ENCODE measurements at places on chromosomes 2 and 18. TPM values are rescaled to one million over a fixed set of nuclear protein-coding genes. Genes with fewer than 3 reads are reported as not detected.

DNA sequence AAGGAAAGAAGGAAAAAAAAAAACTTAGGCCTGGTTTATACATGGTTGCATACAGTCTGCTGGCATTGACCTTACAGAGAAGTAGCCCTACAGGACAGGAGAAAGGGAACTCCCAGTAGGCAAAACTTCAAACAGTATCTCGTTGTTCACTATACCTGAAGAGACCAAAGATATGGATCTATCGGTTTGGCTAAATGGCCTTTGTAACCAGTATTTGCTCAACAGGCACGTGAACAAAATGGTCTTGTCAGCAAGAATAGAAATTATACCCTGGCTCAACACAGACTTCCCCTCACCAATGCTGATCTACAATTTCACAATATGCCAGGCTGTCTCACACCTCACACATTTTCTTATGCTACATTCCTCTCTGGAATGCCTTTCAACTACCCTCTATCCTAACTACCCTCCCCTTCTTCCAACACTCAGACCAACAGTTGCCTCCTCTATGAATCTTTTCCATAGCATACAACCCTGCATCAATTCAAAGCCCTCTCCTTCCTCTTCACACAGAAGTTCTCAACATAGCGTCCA is 13.7 kb downstream of the HYCC2 start:
- DNase-seq: no peak
- no peak overlapping the region for H3K27ac ChIP-seq
- H3K36me3 ChIP-seq: no peaks in the 10 kb centered on the region
- no peak overlapping the region for H3K4me3 ChIP-seq
- H3K27me3 ChIP-seq: no peaks in the 10 kb centered on the region

DNA sequence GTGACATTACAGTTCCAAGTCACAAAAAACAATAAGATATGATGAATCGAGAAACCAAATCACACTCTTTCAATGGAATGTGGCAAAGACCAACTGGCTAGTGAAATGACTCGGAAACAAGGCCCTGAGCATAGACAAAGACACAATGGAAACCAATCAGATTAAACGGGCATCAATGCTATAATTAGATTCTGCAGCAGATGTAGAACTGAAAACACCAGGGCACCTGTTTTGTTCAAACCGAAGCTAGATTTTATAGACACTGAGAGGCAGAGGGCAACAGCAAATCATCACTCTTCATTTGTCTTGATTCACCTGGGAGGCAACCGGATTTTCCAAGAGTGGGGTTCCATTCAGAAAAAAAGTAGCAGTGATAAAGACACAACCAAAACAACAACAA is 92.8 kb upstream of the BARD1 start:
- H3K36me3 ChIP-seq: no peaks in the 10 kb centered on the region
- H3K4me1 ChIP-seq: no peaks in the 10 kb centered on the region
- H3K27me3 ChIP-seq: no peaks in the 10 kb centered on the region
- no peak overlapping the region for H3K4me3 ChIP-seq
- DNase-seq: no peak

- H3K4me3 ChIP-seq: no peak overlapping the region
- no peak for DNase-seq
- H3K27ac ChIP-seq: no peak overlapping the region
- H3K4me1 ChIP-seq: no peaks in the 10 kb centered on the region
- H3K27me3 ChIP-seq: no peaks in the 10 kb centered on the region
Measured at GRCh38 chr2:202847693-202848524, 23.7 kb downstream of the ICA1L start.

DNA sequence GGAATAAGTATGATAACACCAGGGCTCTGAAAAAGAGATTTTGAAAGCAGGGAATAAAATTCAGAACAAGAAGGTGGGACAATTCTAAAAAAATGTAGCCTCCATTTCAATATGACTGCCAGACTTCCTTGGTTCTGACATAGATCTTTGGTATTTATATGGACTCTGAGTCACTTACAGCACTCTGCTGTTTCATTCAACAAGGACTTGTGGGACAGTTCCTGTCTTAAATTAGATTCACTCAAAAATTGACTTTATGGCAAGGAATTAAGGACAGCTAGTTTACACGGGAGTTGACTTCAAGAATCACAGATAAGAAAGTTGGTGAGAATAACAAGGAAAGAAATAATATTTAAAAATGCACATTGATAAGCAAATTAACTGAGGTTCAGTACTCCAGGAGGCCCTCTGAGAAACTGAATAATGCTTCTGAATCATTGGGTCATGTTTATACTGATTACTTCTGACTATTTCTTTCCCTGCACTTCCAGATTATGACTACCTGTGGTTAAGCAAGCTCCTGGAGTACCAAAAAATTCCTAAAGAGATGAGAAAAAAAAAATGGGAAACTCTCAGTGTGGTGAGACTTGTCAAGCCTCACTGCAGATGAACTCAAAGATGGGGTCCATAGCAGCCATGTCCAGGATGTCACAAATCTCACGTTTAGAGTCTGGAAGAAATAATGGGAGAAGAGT is 828.3 kb upstream of the PIK3C3 start:
- H3K36me3 ChIP-seq: no peaks in the 10 kb centered on the region
- no peak overlapping the region for H3K4me3 ChIP-seq
- no peak for DNase-seq

DNA sequence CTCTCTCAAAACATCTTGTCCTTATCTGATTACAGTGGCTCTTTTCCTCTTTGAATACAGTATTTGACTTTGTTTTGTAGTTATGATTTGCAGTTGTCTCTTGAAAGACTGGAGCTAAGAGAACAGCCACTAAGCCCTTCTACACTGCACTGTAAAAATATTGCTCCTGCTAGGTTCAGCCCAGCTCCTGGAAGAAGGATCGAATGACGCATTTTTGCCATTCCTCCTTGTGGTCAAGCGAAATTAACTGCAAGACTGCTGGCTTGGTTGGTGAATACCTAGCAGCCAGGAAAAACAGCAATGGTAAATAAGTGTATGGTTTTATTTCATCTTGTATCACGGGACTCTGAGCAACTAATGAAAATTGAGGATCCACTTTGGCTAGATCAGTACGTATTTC is 407.8 kb upstream of the CDH2 start:
- H3K4me1 ChIP-seq: no peaks in the 10 kb centered on the region
- no peaks in the 10 kb centered on the region for H3K27me3 ChIP-seq
- no peak for DNase-seq
- H3K4me3 ChIP-seq: no peak overlapping the region
- H3K36me3 ChIP-seq: no peaks in the 10 kb centered on the region
- no peak overlapping the region for H3K27ac ChIP-seq

The CLHC1 gene
- 27.1 TPM for total RNA-seq

- H3K4me1 ChIP-seq: peaks cover 17% of the 10 kb centered on the region
- no peak overlapping the region for H3K27ac ChIP-seq
- no peaks in the 10 kb centered on the region for H3K27me3 ChIP-seq
- peak overlapping the region; percentile 71 for H3K4me3 ChIP-seq
- H3K36me3 ChIP-seq: 0 out of 2 replicates have a peak, but pooled peaks cover 4% of the 10 kb centered on the region
Measured at GRCh38 chr2:128028668-128029054, 802 bp upstream of the SAP130 start.

DNA sequence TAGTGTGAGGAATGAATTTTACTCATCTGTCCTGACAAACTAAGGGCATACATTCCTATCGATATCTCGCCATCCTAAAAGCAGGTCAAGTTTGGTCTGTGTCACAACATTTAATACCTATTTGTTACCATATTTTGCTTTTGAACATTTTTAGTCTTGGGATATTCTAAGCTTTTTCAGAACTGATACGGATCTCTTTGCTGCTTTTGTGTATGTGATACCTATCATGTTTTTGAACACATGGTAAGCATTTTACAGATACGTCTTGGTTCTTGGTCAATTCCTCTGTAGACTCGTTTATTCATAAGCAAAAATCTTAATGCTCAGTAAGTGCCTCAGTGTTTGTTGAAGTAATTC is 592 bp downstream of the ZNF397 start:
- no peak for DNase-seq
- no peaks in the 10 kb centered on the region for H3K27me3 ChIP-seq
- H3K36me3 ChIP-seq: peaks cover 29% of the 10 kb centered on the region

DNA sequence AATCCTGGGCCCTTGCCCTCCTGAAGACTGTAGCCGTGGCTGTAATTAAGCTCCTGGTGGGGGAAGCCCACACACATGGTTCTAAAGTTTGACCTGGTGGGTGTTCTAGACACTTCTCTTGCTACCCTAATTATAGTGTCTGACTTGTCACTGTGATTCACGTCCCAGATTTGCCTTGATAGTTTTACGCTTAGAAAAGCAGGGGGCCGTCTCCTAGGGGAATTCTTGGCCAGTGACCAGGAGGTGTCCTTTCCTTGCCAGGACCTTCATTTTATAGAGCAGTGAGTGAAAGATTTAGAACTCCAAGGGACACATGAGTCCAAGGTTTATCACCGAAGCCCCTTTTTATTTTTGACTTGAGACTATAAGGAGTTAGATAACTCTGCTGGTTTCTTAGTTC is 9.0 kb downstream of the TMEM214 start:
- no peaks in the 10 kb centered on the region for H3K4me1 ChIP-seq
- no peak overlapping the region for H3K4me3 ChIP-seq
- DNase-seq: no peak
- no peaks in the 10 kb centered on the region for H3K27me3 ChIP-seq
- no peak overlapping the region for H3K27ac ChIP-seq

The SCN9A gene
- total RNA-seq: 5.2 TPM

DNA sequence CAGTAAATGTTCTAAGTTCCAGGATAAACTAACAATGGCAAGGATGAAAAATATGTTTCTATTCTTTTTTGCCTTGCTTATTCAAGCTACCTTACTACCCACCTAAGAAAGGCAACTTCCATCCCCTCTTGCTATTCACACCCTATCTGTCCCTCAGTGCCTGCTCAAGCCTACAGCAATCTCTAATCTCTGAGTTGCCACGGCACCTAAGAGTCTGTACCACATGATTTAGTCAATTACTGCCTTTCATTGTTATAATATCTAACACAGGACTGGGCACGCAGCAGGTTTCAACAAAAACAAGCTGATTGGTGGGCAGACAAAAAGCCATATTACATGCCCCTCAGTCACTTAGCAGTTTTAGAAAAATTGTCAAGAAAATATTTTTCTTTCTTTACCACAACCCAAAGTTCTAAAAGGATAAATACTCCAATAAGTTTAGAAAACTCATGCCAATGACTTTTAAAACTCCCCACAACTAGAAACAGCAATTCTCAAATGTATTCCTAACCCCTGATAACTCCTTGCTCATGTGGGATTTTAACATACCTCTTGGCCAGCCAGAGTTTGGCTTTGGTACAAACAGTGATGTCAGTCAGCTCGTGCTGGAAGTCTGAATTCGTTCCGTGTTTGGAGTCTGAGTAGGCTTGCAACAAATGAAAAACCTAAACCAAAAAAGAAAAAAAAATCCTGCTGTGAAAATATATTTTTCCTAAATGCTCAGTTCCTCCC is 117.3 kb upstream of the ZFP36L2 start:
- no peak overlapping the region for H3K4me3 ChIP-seq
- no peak overlapping the region for H3K27ac ChIP-seq
- peaks cover 20% of the 10 kb centered on the region for H3K4me1 ChIP-seq
- no peaks in the 10 kb centered on the region for H3K27me3 ChIP-seq
- H3K36me3 ChIP-seq: no peaks in the 10 kb centered on the region

DNA sequence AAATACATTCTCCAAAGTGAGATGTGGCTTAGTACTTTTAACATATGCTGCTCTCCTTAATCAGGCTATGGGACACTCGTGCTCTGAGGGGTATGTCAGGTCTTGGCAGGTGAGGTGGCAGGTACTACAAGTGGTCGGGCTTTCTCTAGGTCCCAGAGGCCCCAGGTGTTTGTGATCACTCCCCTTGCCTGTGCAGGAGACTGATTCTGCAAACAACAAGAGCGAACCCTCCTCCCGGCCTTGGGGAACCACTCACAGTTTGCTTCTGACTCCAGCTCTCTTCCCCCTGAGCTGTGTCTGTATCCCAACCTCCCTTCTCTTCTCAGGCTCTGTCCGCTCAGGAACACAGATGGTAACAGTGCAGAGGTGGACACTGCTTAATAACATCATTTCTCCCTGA is 48.1 kb downstream of the ATOH8 start:
- DNase-seq: no peak
- H3K4me3 ChIP-seq: no peak overlapping the region
- no peaks in the 10 kb centered on the region for H3K36me3 ChIP-seq

The DNMT3A gene
- total RNA-seq: 43.1 TPM

GRCh38 chr2:240987588-240987987 is 10.8 kb upstream of the SNED1 start:
- peaks cover 15% of the 10 kb centered on the region for H3K27me3 ChIP-seq
- no peak for DNase-seq
- no peak overlapping the region for H3K27ac ChIP-seq
- H3K36me3 ChIP-seq: no peaks in the 10 kb centered on the region
- H3K4me1 ChIP-seq: peaks cover 27% of the 10 kb centered on the region
- H3K4me3 ChIP-seq: no peak overlapping the region

The HNMT gene
- total RNA-seq: 16.6 TPM

The TP53I3 gene
- 21.4 TPM for total RNA-seq

The OSBPL6 gene
- 3.5 TPM for total RNA-seq

GRCh38 chr2:57443973-57444521 is 602.6 kb upstream of the VRK2 start:
- H3K4me1 ChIP-seq: no peaks in the 10 kb centered on the region
- no peaks in the 10 kb centered on the region for H3K27me3 ChIP-seq
- H3K4me3 ChIP-seq: no peak overlapping the region
- no peak for DNase-seq
- no peaks in the 10 kb centered on the region for H3K36me3 ChIP-seq

The PSMD14 gene
- 58.8 TPM for total RNA-seq

GRCh38 chr18:75141166-75141565 is 67.8 kb downstream of the PTGR3 start:
- H3K4me1 ChIP-seq: no peaks in the 10 kb centered on the region
- H3K4me3 ChIP-seq: no peak overlapping the region
- no peaks in the 10 kb centered on the region for H3K36me3 ChIP-seq
- peaks cover 78% of the 10 kb centered on the region for H3K27me3 ChIP-seq

DNA sequence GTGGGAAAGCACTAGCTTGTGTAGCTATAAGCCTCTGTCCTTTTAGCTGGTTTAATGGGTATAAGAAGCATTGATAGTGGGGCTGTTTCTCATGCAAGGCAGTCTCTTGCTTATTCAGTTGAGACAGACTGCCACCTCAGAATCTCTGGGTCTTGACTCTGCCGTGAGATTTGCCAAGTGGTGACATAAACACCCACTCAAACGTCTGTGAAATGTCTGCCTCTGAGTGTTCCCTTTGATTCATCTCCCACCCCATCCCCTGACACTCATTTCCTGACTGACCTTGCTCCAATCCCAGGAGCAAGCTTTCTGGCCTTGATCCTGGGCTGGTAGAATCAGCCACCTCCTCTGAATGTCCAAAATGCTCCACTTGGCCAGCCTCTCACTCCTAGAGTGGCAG is 141.9 kb upstream of the RBMS1 start:
- no peak overlapping the region for H3K27ac ChIP-seq
- H3K4me1 ChIP-seq: no peaks in the 10 kb centered on the region
- no peak overlapping the region for H3K4me3 ChIP-seq

The AKAIN1 gene
- total RNA-seq: not detected

GRCh38 chr2:11634584-11634983 is 35.4 kb downstream of the NTSR2 start:
- H3K4me1 ChIP-seq: no peaks in the 10 kb centered on the region
- H3K27ac ChIP-seq: no peak overlapping the region
- no peaks in the 10 kb centered on the region for H3K36me3 ChIP-seq
- no peak for DNase-seq
- H3K27me3 ChIP-seq: peaks cover 50% of the 10 kb centered on the region

The PDE1A gene
- total RNA-seq: 0.30 TPM

GRCh38 chr2:29462293-29462692 is 347.1 kb downstream of the CLIP4 start:
- no peak overlapping the region for H3K27ac ChIP-seq
- 0 out of 2 replicates have a peak, but pooled peaks cover 2% of the 10 kb centered on the region for H3K27me3 ChIP-seq
- H3K4me1 ChIP-seq: no peaks in the 10 kb centered on the region
- no peaks in the 10 kb centered on the region for H3K36me3 ChIP-seq

The LONRF2 gene
- total RNA-seq: not detected
